ENCODE measurements at places on chromosomes 5 and 9. TPM values are rescaled to one million over a fixed set of nuclear protein-coding genes. Genes with fewer than 3 reads are reported as not detected.

The MYMK gene
- total RNA-seq: not detected

The CCNI2 gene
- 0.08 TPM for total RNA-seq

The PROB1 gene
- total RNA-seq: 50.3 TPM

The NOL8 gene
- 12.4 TPM for total RNA-seq

The ENTPD8 gene
- total RNA-seq: not detected

The NAIP gene
- 4.2 TPM for total RNA-seq

The ORM2 gene
- not detected for total RNA-seq

The TPM2 gene
- total RNA-seq: 966 TPM

GRCh38 chr5:95664204-95664786 is 17.7 kb downstream of the RFESD start:
- DNase-seq: no peak

DNA sequence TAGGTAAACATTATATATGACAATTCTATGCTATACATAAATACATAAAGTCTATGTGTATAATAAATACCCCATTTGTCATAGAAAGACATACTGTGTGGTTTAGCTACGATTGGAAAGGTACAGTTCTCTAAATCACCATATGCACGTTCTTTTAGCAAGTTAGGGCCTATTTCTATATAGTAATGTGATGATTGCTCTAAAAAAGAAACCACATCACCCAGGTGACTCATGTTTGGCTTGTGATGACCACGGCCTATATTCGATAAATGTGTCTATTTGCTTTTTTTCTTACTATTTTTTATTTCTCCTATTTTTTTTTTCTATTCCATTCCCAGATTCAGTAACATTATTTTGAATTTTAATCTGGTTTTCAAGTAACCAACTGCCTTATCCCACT is 34.7 kb downstream of the RETREG1 start:
- no peak for DNase-seq

GRCh38 chr9:77177894-77178794 is 810 bp downstream of the VPS13A start:
- DNase-seq: peak; percentile 58

GRCh38 chr9:88716596-88717290 is 181.8 kb downstream of the NXNL2 start:
- DNase-seq: no peak

DNA sequence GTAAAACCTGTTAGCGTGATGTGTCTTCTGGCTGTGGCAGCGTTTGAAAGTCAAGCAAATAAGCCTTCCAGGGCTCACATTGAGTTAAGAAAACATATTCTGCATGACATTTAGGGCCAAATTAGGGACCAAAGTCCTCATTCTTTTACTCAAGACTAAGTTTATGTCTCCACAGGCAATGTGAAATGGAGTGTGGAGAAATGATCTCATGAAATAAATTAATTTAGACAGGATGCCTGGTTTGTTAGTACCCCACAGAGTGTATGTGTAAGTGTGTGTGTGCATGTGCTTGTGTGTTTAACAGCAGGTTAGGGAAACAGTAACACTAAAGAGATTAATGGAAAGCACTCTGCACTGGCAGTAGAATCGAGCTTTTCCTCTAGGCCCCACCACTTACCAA is 82.9 kb upstream of the SNX2 start:
- no peak for DNase-seq

DNA sequence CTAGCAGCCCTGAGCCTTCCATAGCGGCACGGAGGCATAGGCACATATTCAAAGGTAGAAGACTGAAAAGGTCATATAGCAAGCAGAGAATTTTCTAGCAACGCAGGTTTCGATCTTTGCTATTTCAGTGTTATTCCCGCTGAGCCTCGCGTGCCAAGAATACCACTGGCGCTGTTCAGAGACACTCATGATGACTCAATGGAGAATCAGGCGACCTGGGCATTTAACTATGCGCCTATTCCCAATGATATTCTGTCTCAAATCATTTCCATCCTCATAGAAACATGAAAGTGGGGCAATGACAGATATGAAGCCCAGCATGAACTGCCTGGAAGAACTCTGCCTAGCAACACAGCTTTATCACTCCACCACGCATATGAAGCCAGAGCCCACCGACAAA is 59.9 kb downstream of the EFNA5 start:
- no peak for DNase-seq

DNA sequence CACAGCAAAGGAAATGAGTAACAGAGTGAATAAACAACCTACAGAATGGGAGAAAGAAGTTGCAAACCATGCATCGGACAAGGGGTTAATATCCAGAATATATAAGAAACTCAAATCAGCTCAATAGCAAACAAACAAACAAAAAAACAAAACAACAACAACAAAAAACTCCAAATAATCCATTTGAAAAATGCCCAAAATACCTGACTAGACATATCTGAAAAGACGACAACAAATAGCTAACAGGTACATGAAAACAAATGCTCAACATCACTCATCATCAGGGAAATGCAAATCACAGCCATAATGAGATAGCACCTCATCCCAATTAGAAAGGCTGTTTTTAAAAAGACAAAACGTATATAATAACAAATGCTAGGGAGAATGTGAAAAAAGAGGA is 111.2 kb downstream of the TRPM3 start:
- DNase-seq: no peak

- DNase-seq: no peak
Observed at GRCh38 chr5:33244441-33245150, 196.2 kb upstream of the TARS1 start.

GRCh38 chr5:139038613-139039305 is 159.4 kb downstream of the SIL1 start:
- no peak for DNase-seq

GRCh38 chr5:36724467-36725332 is 118.3 kb downstream of the SLC1A3 start:
- peak; percentile 72 for DNase-seq

- no peak for DNase-seq
Observed at GRCh38 chr9:123343443-123344191, 12.4 kb upstream of the CRB2 start.

GRCh38 chr9:87501806-87502205 is 4.1 kb downstream of the DAPK1 start:
- no peak for DNase-seq

GRCh38 chr9:110451726-110452125 is 114.1 kb upstream of the TXNDC8 start:
- no peak for DNase-seq

- no peak for DNase-seq
Observed at GRCh38 chr9:126488310-126488709, 125.4 kb upstream of the LMX1B start.

- DNase-seq: no peak
Observed at GRCh38 chr5:18807256-18808149, 1173.2 kb downstream of the TAF11L14 start.

Measured in Right ventricle myocardium superior (tissue), 1 donor.